ENCODE measurements at places on chromosomes 6 and 20.

DNA sequence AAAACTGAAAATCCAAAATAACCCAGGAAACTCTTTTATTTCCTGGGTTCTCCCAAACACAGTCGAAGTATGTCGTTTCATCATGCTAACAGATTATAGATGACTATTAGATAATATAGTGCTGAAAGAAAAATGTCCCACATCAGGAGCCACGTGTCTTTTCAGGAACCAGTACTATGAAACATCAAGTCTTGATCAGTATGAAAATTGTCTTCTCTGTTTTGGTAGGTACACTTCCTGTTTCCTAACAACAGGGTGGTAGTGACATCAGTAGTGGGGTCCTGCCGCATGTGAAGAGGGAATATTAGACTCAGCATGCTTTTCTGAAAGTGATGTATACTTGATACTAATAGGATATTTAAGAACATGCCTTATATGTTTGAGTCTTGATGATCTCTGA lies 136.7 kb downstream of the HIVEP1 start:
- DNase-seq, result no peak

DNA sequence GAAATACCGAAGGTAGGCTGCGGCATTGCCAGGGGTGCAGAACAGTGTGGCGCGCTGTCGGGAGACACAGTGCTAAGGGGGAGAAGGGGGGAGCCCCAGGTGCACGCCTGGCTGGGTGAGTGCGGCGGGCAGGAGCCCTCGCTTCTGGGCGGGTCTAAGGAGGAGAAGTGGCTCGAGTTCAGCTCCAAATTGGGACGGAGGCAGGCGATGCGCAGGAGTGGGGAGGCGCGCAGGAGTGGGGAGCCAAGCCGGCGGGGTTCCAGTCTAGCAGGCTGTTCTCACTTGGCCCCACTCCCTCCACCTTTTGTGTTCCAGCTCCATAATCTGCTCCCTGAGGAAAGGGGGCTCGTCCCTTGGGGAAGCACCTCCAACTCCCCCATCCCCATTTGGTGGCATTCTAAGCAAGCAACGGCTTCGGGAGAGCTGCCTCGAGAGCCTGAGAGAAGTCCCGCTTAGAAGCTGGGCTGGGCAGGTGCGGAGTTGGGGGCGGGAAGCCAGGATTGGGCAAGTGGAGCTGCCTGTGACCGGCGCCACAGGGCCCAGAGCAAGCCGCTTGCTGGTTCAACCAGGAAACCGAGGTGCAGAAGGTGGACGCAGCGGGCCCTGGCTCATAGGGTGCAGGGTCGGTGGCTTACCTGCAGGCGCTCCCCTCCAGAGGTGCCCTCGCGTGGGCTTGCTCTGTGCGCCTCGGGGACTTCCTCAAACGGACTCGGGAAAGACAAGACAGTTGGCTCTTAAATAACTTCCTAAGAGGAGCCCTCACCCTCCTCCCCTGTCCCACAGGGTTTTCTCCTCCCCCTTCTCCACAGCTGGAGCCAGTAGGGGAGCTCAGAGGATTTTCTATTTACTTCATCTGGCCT lies at the start of gene F13A1:
F13A1 (minus strand) TSS at position 711 of the 860 bp plus-strand sequence. CDS start 1,998 bp downstream, outside the sequence.
- DNase-seq, result no peak

- DNase-seq, result no peak
Observed at GRCh38 chr20:3714092-3714491, 1.7 kb upstream of the SIGLEC1 start.

- DNase-seq, result no peak
Observed at GRCh38 chr20:43262341-43262740, 72.6 kb upstream of the PTPRT start.

- no peak for DNase-seq
Observed at GRCh38 chr20:52130406-52130805, 61.2 kb downstream of the ZFP64 start.

DNA sequence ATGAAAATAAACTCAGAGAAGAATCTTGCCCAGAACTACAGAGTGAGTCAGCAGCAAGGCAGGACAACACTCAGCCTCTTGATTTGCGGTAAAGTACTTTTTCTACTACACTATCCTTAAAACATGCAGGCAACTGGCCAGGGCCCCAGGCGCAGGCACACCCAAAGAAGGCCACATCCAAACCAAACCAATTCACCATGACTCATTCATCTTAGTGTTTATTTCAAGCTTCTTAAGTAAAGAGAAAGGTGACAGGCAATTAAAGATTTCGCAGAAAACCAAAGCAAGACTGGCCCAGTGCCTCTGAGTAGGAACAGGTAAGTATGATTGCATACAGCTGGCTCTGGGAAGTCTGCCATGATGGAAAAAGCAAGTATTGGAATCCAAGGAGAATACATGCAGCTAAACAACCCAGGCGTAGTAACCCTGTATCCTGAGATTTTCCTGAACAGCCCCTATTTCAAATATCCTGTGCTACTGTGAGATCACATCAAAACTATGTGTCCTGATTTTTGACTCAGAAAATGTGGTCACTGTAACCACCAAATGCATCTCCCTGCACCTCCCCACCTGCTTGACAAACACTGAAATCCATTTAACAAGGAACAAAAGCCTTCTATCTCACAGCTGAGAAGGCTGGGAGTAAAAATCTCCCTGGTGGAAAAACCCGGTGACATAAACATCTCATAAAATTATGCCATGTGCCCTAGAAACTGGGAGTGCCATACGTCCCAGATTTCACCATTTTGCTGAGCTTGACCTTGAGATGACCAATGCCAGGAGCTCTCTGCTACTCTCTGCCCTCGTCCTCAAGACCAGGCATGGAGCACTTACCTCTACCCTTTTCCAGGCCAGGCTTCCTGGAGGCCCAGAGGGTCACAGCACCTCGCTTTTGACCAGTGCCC lies 12.4 kb downstream of the WFDC3 start:
- DNase-seq, result no peak

GRCh38 chr6:79657238-79657637 lies 26.1 kb downstream of the SH3BGRL2 start:
- DNase-seq, result no peak

- DNase-seq, result no peak
Observed at GRCh38 chr6:37535428-37535758, 35.7 kb upstream of the CCDC167 start.

- DNase-seq, result no peak
Observed at GRCh38 chr6:163008186-163008585, 280.4 kb downstream of the PACRG start.

- DNase-seq, result no peak
Observed at GRCh38 chr6:189676-190075, 102.6 kb upstream of the DUSP22 start.

DNA sequence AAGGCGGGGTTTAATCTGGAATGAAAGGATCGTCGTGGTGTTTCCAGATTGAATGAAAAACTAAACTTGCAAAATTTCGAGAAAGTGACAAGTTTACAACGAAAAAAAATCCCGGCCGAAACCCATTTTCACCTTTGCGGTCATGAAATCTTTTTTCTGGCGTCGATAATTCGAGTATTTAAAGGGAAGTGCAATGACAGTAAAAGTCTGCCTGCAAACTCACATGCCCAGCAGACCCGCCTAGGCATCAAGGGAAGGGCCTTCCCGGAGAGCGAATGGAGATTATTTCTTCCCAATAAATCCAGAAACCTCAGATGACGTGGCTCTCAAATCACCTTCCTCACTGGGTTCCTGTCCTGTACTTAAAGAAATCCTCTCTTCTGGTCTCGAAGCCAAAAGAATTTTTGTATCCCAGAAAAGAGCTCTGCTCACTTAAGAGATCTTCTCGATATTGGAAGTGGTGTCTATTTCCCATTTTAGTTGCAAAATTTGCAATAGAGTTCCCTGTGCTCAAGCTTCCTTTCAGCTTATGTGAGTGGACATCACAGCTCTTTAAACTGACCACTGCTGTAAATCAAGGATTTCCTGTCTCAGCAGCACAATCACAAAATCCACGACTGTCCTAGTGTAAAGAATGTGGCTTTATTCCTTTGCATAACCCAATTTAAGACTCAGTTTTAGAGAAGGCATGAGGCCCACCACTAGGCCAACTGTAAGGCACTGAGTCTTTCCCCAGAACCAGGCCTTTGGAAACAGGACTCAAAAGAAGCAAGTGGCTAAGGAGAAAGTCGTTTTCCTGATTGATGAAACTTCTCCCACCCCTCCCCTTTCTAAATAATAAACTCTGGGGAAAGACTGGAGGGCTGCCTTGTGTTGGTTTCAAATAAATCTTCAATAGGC lies 3.9 kb downstream of the OLIG3 start:
- DNase-seq, result no peak

DNA sequence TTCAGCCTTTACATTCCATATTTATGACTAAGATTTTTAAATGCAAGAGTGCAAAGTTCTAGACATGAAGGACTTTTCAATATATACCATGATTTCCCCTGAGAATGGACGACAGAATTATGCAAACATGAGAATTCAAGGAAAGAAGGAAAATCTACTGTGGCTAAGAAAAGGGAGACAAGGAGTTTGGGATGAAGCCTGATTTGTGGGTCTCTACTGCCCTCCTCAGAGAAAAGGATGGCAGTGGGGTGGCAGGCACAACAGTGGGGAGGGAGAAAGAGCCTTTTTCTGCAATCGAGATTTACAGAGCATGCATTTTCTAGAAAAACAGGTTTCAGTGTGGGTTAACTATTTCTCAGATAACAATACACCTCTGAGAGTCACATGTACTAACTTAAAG lies 466.9 kb upstream of the NRSN1 start:
- peak; percentile 17 for DNase-seq

GRCh38 chr6:75381877-75382633 lies 97.5 kb upstream of the TMEM30A start:
- DNase-seq, result no peak

- no peak for DNase-seq
Observed at GRCh38 chr6:161085246-161085645, 93.7 kb downstream of the MAP3K4 start.

All from iPS DF 19.7 (cell line).